GM12891 (cell line): ENCODE measurements at places on chromosomes 16 and 17.

DNA sequence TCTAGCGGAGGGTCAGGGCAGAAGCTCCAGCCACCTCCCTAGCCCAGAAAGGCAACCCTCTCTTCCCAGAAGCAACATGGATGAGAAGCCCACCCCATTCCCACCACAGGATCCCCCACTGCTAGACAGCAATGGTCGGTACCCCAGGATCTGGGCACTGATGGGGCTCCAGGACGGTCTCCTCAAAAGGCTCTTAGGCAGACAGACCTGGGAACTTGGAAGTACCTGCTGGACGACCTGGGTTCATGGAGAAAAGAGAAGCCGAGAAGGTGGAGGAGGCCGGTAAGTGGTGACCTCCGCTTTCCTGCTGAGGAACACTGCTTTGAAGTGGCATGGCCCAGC, 96.6 kb downstream of the TBC1D16 start:
- no peak for DNase-seq

- DNase-seq: no peak
Measured at GRCh38 chr16:22688930-22689329, 125.0 kb upstream of the HS3ST2 start.

DNA sequence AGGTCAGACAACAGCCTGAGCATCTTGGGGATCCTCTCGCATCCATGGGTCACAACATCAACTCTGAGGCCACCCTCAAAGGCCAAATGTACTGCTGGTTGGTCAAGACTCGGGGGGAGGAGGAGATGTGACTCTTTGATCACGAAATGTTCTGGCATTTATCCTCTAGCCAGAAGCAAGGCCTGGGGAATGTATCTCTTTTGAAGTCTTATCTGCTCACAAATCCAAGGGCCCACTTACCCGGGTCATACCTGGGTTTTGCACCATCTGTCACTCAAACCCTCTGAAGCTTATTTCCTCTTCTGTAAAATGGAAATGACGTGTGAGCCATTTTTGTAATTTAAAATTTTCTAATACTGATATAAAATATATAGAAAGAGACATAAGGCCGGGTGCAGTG, 13.2 kb downstream of the CA7 start:
- DNase-seq: no peak

DNA sequence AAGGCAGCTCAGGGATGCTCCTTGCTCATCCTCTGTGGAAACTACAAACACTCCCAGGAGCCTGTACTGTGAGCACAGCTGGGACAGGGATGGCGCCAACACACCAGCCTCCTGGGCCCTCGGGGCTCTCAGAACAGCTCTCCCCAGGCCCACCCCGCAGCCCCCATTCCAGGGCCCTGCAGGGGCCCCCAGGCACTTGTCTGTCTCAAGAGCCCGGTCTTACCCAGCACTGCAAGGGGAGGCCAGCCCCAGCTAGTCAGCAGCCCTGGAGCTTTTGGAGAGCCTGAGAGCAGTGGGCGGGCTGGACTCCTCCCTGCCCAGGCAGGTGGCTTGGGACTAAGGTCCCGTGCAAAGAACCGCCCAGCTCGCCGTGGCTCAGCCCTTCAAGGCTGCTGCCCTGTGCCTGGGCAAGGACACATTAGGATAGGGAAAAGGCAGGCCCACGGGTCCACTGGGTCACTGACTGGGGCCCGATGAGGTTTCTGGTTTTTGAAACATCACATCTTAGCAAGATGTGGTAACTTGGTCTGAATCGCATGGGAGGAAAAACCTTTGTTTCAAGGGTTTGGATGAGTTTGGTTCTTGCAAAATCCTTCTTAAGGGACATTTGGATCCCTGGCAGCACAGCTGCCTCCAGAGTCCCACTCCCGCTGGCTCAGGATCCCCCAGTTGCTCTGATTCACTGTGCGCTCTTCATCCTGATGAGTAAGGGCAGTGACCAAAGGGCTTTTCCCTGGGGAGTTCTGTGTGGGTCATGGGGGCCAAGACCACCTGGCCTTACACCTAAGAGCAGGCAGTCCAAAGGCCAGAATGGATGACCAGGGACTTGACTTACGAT, 2.8 kb downstream of the DNASE1L2 start:
- no peak for DNase-seq
